CD4-positive, alpha-beta T cell treated with Interleukin-12 subunit alpha and Interleukin-12 subunit beta, for 1 hour (primary cell): ENCODE measurements at places on chromosomes 1 and 21.

- peak; percentile 49 for DNase-seq
These were observed at the start of gene EVA1B for GRCh38 chr1:36323636-36324352. TSS of gene EVA1B (minus strand) at chr1:36323645. CDS start at chr1:36323037, 608 bp downstream.

DNA sequence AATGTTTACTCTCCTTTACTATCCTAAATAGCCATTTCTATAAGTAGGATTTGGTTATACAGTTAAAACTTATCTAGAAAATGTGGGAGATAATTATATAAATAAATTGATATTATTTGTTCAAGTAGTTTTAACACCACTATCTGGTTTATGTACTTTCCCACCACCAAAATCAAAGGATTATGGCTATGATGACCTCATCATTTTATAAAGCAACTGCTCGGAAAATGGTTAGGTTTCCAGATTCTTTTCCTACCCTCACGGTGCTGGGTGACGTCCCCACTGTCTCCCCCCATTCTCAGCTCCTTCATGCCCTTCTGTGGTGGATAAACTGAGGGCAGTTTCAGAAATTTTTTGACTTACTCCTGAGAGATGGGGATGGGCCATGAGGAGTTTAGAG, 1011.8 kb upstream of the ADGRL4 start:
- no peak for DNase-seq

DNA sequence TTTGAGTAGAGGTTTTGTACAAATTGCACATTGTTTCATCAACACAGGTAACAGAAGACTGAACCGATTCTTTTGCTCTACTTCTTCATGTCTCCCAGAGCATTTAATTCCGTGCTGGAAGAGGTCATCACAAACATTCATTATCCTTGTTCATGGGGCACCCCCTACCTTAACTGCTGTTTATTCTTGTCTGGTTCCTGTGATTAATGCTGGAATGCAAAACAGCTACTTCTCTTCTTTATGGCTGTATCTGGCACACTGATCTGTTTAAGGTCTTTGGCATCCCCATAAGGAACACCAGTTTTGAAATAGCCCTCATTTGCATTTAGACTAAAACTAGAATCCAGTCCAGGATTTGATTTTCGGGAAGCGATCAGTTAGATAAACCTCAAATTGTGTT, 42.2 kb downstream of the NTNG1 start:
- DNase-seq = no peak

- DNase-seq = no peak
These were observed 15.7 kb downstream of the ZFYVE9 start for GRCh38 chr1:52157582-52157981.

GRCh38 chr1:202553560-202554038, 156.7 kb downstream of the SYT2 start:
- no peak for DNase-seq

DNA sequence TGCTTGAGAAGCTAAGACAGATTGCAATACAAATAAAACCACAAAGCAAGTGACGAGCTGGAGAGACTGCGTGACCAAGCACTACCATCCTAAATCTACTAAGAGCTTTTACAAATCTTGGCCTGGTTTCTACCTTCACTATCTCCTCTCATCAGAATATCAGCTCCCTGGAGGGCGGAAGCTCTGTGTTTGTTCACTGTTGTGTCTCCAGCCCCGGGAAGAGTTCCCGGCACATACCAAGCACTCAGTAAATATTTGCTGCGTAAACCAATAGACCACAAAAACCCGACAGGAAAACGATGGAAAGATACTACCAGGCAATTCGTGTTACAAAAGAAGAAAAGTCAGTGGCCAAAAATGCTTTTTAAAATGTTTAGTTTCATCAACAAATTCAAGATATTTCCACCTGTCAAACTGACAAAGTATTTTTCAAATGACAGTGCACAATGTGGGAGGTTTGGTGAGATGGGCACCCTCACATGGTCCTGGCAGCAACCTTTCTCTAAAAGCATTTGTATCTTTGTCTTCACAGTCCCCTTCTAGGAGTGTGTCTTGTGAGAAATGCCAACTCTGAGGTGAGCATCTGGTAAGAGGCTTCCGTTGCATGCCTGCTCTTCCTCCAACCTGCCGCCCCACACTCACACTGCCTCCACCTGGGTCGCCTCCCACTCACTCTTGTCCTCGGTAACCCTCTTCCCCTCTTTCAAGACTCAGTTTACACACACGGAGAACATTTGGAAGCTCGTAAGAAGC, 34.7 kb downstream of the SLC1A7 start:
- DNase-seq = no peak

- no peak for DNase-seq
These were observed 372.3 kb downstream of the TTLL7 start for GRCh38 chr1:83626603-83627002.
